ENCODE measurements at places on chromosomes 16 and 17. TPM values are rescaled to one million over a fixed set of nuclear protein-coding genes. Genes with fewer than 3 reads are reported as not detected.

The OR1A1 gene
- total RNA-seq: not detected

The FN3K gene
- 34.8 TPM for total RNA-seq

The CCL16 gene
- total RNA-seq: not detected

The CRK gene
- total RNA-seq: 67.0 TPM

The NME4 gene
- total RNA-seq: 500 TPM

The KCNJ16 gene
- not detected for total RNA-seq

DNA sequence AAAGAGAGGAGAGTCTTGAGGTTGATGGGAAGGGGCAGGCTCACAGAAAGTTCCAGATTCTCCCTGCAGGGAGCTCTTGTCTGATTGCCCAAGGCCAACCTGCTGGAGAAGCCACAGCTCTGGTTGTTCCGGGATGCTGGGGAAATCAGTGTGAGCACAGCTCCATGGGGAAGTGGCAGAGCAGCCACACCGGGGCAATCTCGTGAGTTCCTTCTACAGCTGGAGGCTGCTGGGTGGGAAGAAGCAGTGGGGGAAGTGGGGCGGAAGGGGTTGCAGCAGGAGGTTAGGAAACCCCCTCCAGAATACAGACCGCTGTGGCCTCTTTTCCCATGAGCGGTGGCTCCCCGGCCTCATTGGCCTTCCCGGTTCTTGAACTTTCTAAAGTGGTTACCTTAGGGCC lies 34.0 kb downstream of the KIAA0513 start:
- no peak overlapping the region for H3K4me3 ChIP-seq
- DNase-seq: no peak
- no peaks in the 10 kb centered on the region for H3K27me3 ChIP-seq
- peaks cover 6% of the 10 kb centered on the region for H3K4me1 ChIP-seq
- no peak overlapping the region for H3K27ac ChIP-seq

GRCh38 chr17:57995076-57995956 lies 7.3 kb upstream of the VEZF1 start:
- no peaks in the 10 kb centered on the region for H3K27me3 ChIP-seq
- H3K36me3 ChIP-seq: peaks cover 35% of the 10 kb centered on the region
- H3K27ac ChIP-seq: peak overlapping the region; percentile 73

DNA sequence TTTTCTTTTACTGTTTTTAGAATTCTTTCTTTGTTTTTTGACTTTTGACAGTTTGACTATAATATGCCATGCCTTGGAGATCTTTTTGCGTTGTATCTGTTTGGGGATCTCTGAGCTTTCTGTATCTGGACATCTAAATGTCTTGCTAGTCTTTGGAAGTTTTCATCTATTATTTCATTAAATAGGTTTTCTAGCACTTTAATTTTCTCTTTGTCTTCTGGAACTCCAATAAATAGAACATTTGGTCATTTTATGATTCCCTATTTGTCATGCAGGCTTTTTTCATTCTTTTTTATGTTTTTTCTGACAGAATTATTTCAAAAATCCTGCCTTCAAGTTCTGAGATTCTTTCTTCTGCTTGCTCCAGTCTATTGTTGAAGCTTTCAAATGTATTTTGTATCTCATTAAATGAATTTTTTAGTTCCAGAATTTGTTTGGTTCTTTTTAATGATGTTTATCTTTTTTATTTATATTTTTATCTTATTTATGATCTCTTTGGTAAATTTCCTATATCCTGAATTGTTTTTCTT lies 201.4 kb downstream of the CHD9NB start:
- H3K36me3 ChIP-seq: no peaks in the 10 kb centered on the region
- no peak overlapping the region for H3K4me3 ChIP-seq
- DNase-seq: no peak

- H3K36me3 ChIP-seq: no peaks in the 10 kb centered on the region
- no peak overlapping the region for H3K27ac ChIP-seq
- H3K27me3 ChIP-seq: no peaks in the 10 kb centered on the region
- no peak for DNase-seq
- no peak overlapping the region for H3K4me3 ChIP-seq
Measured at GRCh38 chr17:62801553-62802114, 6.5 kb downstream of the MARCHF10 start.

- no peak for DNase-seq
- H3K36me3 ChIP-seq: no peaks in the 10 kb centered on the region
- no peak overlapping the region for H3K4me3 ChIP-seq
- no peak overlapping the region for H3K27ac ChIP-seq
- no peaks in the 10 kb centered on the region for H3K4me1 ChIP-seq
- no peaks in the 10 kb centered on the region for H3K27me3 ChIP-seq
Measured at GRCh38 chr17:40451420-40451819, 8.2 kb downstream of the IGFBP4 start.

GRCh38 chr17:77772461-77772897 lies 186.0 kb upstream of the TNRC6C start:
- H3K4me1 ChIP-seq: peaks cover 3% of the 10 kb centered on the region
- peak; percentile 18 for DNase-seq
- H3K27ac ChIP-seq: no peak overlapping the region
- H3K27me3 ChIP-seq: 0 out of 2 replicates have a peak, but pooled peaks cover 3% of the 10 kb centered on the region

GRCh38 chr16:17491140-17491662 lies 20.4 kb upstream of the XYLT1 start:
- H3K4me1 ChIP-seq: no peaks in the 10 kb centered on the region
- no peak for DNase-seq
- no peak overlapping the region for H3K4me3 ChIP-seq
- no peaks in the 10 kb centered on the region for H3K36me3 ChIP-seq
- H3K27me3 ChIP-seq: peaks cover 2% of the 10 kb centered on the region

DNA sequence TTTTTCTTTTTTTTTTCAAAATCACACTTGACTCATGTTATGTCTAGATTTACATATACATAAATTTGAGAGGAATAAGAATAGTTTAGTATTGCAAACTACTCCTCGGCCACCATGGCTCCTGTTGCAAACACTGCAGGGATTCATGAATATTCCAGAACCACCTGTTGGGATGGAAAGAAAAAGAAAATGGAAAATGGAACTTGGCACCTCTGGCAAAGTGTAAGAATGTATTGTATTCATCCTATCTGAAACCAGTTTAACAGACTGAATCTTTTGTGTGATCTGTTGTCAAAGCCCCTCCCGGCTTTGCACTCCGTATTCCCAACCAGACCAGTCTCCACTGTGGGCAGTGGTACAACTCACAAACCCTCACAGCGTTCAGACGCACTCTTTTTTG lies 124.4 kb downstream of the SPECC1 start:
- no peaks in the 10 kb centered on the region for H3K4me1 ChIP-seq
- H3K4me3 ChIP-seq: no peak overlapping the region
- DNase-seq: no peak

DNA sequence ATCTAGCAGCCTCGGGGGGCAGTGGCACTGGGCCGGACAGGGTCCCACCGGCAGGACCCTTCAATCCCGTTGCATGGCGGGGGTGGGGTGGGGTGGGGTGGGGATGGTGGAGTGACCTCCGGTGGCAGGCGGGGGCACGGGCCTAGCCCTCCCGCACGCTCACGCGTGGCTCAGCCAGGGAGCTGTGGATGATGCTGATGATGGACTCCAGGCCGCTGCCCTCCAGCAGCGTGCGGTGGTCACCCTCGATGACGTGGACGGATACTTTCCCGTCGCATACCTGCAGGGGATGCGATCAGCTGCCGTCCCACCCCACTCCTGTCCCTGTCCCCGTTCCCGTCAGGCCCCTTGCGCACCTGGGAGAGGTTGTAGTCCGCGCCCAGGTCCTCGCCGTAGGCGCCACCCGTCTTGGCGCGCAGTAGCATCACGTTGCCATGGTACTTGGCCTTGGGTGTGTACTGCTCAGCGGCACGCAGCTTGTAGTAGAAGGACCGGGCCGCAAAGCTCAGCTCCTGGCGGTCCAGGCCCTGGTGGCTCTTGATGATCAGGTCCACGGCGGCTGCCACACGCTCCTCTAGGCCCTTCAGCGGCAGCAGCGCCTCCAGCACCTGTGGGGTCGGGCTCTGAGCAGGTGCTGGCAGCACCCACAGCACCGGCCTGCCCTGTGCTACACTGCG lies 13.5 kb upstream of the DUS1L start:
- no peak for DNase-seq
- H3K36me3 ChIP-seq: peaks cover 3% of the 10 kb centered on the region
- no peaks in the 10 kb centered on the region for H3K27me3 ChIP-seq

GRCh38 chr16:67673712-67674580 lies 7.3 kb downstream of the C16orf86 start:
- DNase-seq: no peak
- no peak overlapping the region for H3K4me3 ChIP-seq
- H3K4me1 ChIP-seq: no peaks in the 10 kb centered on the region
- H3K36me3 ChIP-seq: no peaks in the 10 kb centered on the region

- H3K4me1 ChIP-seq: 0 out of 2 replicates have a peak, but pooled peaks cover 5% of the 10 kb centered on the region
- no peak overlapping the region for H3K27ac ChIP-seq
- no peak overlapping the region for H3K4me3 ChIP-seq
- DNase-seq: no peak
Measured at GRCh38 chr16:75491876-75492275, 3.4 kb downstream of the CHST6 start.

DNA sequence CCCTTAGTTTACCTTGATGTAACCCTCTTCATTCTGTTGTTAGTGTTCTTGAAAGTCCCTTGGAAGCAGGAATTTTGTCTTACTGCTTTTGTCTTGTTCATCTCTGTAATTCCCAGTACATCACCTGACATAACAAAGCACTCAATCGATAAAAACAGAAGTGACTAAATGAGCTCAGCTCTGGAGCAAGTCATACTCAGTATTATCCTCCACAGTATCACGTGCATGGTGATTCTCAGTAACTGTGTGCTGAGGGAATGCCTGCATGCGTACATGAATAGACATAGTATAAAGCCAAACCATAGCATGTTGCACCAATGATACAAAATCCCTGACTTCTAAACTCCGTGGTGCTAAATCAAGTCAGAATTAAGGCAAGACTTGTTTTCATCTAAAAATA lies 7.2 kb downstream of the KRT38 start:
- H3K27ac ChIP-seq: no peak overlapping the region
- no peaks in the 10 kb centered on the region for H3K4me1 ChIP-seq
- no peaks in the 10 kb centered on the region for H3K27me3 ChIP-seq
- DNase-seq: no peak

DNA sequence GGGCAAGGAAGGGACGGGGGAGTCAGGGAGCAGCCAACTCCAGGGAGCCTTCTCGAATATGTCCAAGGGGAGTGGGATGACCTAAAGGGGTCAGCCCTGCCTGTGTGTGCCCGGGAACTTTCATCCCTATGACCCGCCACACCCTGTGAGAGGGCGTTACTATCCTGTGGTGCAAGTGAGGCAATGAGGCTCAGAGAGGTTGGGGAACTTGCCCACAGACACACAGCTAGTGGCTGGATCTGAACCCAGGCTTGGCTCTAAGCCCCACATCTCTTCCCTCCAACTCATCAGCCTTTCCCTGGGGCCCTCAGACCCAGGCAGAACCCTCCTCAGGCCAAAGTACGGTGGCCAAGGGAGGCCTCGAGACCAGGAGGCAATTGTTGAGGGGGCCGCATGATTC lies 23.2 kb downstream of the JUP start:
- no peak overlapping the region for H3K27ac ChIP-seq
- no peaks in the 10 kb centered on the region for H3K4me1 ChIP-seq
- peaks cover 11% of the 10 kb centered on the region for H3K36me3 ChIP-seq
- H3K27me3 ChIP-seq: no peaks in the 10 kb centered on the region
- H3K4me3 ChIP-seq: no peak overlapping the region
- no peak for DNase-seq
